ENCODE measurements at places on chromosomes 2 and 18.

DNA sequence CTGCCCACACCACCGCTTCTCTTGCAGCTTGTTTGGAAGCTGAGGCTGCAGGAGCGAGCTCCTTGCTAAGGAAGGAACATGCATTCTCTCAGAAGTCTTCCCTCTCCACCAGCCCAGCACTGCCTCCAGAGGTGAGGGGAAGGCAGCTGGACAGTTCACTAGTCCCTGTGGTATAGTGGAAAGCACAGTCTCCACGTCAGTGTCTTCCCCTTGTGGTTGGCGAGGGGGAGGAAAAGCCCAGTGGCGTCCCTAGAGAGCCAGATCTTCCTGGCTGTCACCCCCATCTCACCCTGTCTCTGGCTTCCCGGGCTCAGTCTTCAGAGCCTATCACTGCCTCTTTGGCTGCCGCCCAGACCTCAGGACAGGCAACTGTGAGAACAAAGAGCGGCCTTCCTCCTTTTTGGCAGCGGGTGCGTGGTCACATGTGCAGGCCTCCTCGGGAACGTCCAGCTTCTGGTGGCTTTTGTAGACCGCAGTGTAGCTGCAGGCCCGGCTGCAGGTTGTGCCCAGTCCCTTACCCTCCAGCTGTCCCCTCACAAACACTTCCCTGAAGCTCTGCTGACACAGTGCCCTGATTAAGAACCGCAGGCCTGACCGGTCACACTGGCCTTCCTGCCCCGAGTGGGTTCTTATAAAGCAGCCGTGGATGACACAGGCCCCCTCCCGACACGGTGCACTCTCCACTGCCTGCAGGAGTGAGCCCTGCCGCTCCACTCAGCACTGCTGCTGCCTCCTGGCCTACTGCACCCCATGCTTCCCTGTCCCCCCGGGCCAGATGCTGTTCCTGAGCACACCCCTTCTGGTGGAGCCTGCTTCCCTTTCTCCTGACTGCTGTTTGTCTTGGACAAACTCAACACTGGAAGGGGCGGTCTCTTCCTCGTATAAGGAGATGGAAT, 90.9 kb downstream of the RNF144A start:
- DNase-seq, result peak; percentile 30

- DNase-seq, result no peak
Measured at GRCh38 chr18:33937270-33937816, 287.4 kb downstream of the NOL4 start.

GRCh38 chr18:29512203-29512602, 1335.3 kb upstream of the CDH2 start:
- DNase-seq, result no peak

GRCh38 chr2:101473911-101474701, 806 bp downstream of the RFX8 start:
- no peak for DNase-seq

- no peak for DNase-seq
Measured at GRCh38 chr18:72181241-72181764, 362.8 kb downstream of the CBLN2 start.

GRCh38 chr2:31579996-31580320, 780 bp downstream of the SRD5A2 start:
- no peak for DNase-seq

DNA sequence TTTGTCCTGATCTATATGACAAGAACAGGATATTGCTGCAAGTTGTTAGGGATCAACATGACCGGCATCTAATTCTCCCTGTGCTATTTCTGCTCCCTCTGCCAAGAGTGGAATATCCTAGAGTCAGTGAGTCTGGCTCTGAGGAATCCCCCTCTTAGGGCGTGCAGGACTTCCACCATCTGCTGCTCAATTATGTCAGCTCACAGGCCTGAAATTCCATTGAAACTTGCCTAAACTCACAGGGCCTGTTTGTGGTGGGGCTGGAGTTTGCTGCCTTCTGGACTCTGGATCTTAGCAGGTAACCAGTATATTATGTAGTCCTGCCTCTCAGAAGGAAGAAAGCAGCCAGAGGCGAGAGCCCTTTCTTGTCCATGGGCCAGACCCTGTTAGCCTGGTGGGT, 323.0 kb downstream of the TSN start:
- DNase-seq, result no peak

GRCh38 chr2:174984561-174984960, 20.6 kb downstream of the CHN1 start:
- no peak for DNase-seq

- no peak for DNase-seq
Measured at GRCh38 chr2:173434762-173435569, 80.3 kb downstream of the CDCA7 start.

DNA sequence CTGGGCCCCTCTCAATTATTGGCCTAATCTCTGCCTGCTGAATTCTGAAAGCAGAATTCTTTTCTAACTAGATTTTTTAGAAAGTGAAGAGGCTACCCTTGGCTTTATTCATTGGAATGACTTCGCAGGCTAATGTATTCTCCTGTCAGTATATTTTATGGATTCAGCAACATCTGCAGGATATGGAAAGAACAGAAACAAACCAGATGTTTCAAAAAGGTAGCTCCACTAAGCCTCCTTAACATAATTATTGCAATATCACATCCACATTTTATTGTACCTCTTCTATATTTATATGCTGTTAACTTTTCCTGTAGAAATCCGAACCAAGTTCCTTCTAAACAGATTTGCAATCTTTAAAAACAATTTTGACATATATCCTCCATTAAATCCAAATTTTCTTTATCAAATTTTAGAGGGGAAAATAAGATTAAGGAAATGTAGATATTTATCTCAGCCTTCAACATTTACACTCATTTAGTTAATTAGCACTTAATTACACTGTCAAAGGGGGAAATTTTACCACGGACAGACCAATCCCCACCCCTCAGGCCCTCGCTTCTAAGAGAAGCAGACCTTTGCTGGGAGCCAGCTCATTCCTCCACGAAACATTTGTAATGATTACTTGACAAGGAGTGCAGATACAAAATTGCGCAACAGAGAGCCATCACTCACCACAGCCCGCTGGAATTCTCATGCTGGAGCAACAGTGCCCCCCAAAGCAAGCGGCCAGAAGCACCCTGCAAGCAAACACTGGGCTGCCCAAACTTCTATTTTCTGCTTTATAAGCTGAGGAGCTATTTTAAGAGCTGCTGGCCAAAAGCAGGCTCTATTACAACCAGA, 253.4 kb downstream of the ETAA1 start:
- DNase-seq, result peak; percentile 71

GRCh38 chr2:37829616-37830395, 95.3 kb upstream of the RMDN2 start:
- DNase-seq, result no peak

DNA sequence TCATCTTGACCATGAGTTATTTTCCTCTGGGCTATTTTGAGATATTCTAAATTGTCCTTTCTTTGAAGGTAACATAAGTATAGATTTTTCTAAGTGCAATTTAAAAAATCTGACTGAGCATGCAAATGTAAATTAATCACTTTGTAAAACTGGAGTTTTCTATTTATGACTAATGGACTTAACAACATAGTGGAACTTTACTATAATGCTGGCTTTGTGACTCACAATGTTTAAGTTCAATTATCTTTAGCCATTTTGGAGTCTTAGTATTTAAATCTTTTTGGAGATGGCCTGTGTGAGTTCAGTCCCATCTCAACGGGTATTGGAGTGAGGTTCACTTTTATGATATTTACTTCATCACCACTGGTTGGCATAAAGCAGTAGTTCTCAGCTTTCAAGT, 35.2 kb upstream of the NOSTRIN start:
- DNase-seq, result no peak

DNA sequence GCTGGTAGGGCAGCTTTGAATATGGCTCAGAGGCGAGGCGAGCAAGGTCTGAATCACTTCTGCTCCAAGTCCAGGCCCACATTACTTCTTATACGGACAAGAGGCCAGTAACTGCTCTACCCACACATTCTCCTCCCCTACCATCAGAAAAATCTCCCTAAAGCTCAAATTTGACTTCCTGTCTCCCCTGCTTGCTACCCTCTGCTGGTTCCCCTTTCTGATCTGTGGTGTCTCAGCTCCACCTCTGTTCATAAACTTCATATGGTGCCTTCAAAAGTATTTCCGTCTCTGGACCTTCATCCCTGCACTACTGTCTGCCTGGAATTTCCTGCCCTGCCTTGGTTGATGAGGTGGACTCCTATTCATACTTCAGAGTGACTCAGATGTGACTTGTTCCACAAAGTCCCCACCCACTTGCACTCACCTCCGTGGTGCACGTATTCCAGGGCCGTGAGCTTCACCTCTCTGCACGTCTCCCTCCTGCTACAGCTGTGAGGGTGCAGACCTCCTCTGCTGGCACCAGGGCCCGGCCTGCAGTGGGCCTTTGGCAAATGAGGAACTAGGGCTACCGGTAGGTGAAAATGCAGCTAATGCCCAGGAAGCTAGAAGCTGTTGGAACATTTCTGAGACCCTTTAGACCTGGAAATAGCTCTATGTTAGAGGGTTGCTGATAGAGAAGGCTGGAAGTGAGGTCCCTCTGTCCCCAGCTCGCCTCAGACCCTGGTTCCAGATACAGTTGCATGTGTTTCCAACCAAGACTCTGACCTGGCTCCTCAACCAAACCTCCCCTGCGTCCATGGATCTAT, 24.6 kb upstream of the KCMF1 start:
- DNase-seq, result peak; percentile 99

DNA sequence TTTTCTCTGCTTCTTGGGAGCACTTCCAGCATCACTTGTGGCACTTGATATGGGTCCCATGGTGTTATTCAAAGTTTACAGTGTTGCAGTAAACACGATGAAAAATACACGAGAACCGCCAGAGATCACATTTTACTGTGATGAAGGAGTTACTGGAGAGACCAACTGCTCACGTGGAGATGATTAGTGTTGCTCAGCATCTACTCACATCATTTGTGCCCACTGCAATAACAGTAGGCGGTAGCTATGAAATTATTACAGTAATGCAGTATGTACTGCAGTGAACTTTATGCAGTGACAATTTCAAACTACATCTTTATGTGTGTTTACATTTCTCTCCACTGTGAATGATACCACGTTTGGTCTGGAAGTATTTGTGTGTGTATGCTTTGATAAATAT, 93.5 kb downstream of the SLC4A3 start:
- DNase-seq, result no peak

DNA sequence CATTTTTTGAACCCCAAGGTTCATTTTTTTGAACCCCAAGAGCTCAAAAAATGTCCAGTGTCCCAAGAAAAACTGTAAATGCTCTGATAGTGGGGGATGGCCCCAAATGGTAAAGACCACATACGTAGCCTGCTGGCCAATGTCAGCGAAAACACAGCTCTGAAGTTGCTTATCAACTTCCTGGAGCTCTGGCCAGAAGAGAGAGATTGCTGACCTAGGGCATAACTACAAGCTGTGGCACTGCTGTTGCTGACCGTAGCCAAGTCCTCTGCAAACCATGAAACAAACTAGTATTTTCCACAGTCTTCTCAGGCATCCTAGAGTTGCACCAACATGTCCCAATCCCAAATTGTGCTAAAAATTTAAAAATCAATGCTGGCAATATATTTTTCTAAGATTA, 50.9 kb downstream of the REEP1 start:
- DNase-seq, result no peak

GRCh38 chr2:240821429-240821778, 1.4 kb upstream of the KIF1A start:
- no peak for DNase-seq

- DNase-seq, result no peak
Measured at GRCh38 chr2:63058144-63058920, 7.7 kb downstream of the OTX1 start.

GRCh38 chr2:28678944-28679343, 72.7 kb upstream of the PPP1CB start:
- DNase-seq, result no peak

- peak; percentile 12 for DNase-seq
Measured at GRCh38 chr2:55311444-55311870, 42.4 kb upstream of the MTIF2 start.

- peak; percentile 21 for DNase-seq
Measured at GRCh38 chr2:98454500-98455235, 10.0 kb downstream of the INPP4A start.

GRCh38 chr2:904246-905024, 46.2 kb upstream of the SNTG2 start:
- DNase-seq, result no peak

GRCh38 chr18:79746730-79747129, 51.0 kb upstream of the KCNG2 start:
- no peak for DNase-seq

- no peak for DNase-seq
Measured at GRCh38 chr2:2320486-2321199, 10.4 kb downstream of the MYT1L start.

- no peak for DNase-seq
Measured at GRCh38 chr2:54208364-54209240, 47.4 kb downstream of the TSPYL6 start.

- DNase-seq, result no peak
Measured at GRCh38 chr18:60663060-60663989, 290.8 kb upstream of the MC4R start.

- no peak for DNase-seq
Measured at GRCh38 chr2:30978854-30979253, 159.4 kb downstream of the GALNT14 start.

- peak; percentile 33 for DNase-seq
Measured at GRCh38 chr2:88874063-88874657, 182.7 kb downstream of the RPIA start.

- peak; percentile 22 for DNase-seq
Measured at GRCh38 chr2:176491172-176491904, 222.1 kb downstream of the MTX2 start.

DNA sequence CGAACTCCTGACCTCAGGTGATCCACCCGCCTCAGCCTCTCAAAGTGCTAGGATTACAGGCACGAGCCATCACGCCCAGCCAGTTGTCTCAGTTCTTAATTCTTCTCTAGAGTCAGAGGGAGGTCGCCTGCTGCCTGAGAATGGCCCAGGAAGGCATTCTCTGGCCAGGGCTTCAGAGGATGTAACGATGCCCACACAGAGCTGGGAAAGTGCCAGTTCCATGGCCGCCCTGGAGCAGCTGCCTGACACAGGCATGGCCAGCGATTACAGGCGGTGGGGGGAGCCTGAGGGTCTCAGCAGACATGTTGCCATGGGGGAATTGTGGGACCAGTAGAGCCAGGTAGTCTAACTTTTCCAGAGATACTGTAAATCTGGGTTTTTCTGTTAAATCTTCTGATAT, 25.6 kb upstream of the DNMT3A start:
- no peak for DNase-seq

DNA sequence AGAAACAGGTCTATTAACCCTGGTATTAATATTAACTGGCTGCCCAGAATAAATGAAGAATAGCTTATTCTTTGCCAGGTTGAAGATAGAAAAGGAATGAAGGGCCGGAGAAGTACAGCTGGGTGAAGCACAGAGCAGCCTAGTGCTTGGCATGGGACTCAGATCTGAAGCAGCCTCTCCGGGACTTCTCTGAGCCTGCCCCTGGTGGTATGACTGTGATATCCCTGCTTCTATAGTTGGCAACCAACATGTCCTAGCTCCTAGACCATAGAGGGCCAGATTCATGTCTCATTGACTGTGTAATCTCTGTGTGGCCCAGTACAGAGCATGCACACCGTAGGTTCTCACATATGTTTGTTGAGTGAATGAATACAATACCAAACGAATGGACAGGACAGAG, 107.8 kb downstream of the MSH2 start:
- no peak for DNase-seq
